ENCODE measurements at places on chromosomes 11 and 22. TPM values are rescaled to one million over a fixed set of nuclear protein-coding genes. Genes with fewer than 3 reads are reported as not detected.

GRCh38 chr11:100684101-100685065 lies 2.7 kb upstream of the ARHGAP42 start:
- no peak for DNase-seq

DNA sequence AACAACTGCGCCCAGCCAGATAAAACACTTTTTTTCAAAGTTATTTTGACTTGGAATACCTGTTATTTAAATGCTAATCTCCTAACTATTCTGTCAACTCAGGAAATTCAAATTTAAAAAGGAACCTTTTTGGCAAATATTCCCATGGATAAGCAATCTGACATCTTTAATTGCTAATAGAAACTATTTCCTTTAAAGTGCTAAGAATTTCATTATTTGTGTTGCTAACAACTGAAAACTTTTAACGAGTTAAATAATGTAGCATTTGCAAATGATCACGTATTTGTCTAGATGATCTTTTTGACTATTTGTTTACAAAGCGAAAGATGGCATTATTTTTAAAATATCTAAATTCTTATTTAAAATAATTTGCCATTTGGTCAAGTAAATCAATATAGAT lies 28.8 kb downstream of the CSTF3 start:
- DNase-seq: no peak

GRCh38 chr11:95239871-95240649 lies 9.1 kb upstream of the SESN3 start:
- DNase-seq: no peak

DNA sequence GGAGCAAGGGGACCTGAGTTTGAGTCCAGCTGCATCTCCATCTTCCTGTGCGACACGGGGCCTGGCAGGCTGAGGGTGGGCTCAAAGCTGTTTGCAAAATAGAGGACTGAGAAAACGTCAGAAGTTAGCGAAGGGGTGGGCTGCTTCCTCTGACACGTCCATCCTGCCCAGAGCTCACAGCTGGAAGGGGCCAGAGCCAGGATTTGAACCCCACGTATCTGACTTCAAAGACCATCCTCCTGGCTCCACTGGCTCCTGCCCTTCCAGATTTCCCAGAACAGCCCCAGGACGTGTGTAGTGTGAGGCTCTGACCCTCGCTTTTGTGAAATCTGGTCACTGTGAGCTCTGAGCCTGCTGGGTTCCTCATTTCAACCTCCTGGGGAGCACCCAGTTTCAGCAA lies 56.3 kb downstream of the CD82 start:
- no peak for DNase-seq

- no peak for DNase-seq
These were observed 234.5 kb downstream of the CEP164 start for GRCh38 chr11:117562136-117562535.

GRCh38 chr22:18145676-18146388 lies 4.1 kb upstream of the USP18 start:
- DNase-seq: no peak

GRCh38 chr11:130157840-130158239 lies 1.7 kb upstream of the ST14 start:
- no peak for DNase-seq

DNA sequence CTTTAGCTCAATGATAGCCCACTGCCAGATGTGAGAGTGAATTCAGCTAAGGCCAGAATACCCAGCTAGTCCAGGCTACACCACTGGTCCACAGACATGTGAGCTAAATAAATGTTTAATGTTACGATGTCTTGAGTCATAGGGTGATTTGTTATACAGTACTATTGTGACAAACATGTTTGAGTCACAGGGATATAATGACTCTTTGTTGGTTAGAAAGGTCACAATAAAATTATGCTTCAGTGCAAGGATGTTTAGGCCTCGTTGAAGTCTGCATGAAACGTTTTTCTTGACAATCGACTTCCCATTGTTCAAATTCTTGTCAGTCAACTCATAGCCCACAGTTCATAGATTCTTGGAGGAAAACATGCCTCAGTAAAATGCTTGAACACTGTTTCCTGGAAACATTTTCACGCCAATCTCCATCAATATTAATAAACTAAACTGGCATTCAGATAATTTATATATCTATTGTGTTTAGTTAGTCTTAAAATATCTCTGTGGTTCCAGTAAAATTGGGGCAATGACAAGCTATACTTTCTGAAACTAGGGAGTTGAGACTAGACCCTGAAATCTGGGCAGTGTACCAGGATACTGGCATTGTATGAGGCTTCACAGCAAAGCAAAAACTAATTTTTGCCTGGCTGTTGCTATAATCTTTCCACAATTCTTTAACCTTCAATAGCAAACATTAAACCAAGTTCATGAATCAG lies 650.8 kb upstream of the KIRREL3 start:
- no peak for DNase-seq

- no peak for DNase-seq
These were observed 28.9 kb upstream of the ISX start for GRCh38 chr22:35037089-35037488.

- DNase-seq: no peak
These were observed 6.4 kb downstream of the HIPK3 start for GRCh38 chr11:33263549-33263948.

GRCh38 chr11:119634301-119634700 lies 94.7 kb downstream of the NECTIN1 start:
- DNase-seq: no peak

- peak; percentile 69 for DNase-seq
These were observed 340.7 kb downstream of the LARGE1 start for GRCh38 chr22:33579448-33580093.

- no peak for DNase-seq
These were observed 422 bp upstream of the LGR4 start for GRCh38 chr11:27473017-27473406.

DNA sequence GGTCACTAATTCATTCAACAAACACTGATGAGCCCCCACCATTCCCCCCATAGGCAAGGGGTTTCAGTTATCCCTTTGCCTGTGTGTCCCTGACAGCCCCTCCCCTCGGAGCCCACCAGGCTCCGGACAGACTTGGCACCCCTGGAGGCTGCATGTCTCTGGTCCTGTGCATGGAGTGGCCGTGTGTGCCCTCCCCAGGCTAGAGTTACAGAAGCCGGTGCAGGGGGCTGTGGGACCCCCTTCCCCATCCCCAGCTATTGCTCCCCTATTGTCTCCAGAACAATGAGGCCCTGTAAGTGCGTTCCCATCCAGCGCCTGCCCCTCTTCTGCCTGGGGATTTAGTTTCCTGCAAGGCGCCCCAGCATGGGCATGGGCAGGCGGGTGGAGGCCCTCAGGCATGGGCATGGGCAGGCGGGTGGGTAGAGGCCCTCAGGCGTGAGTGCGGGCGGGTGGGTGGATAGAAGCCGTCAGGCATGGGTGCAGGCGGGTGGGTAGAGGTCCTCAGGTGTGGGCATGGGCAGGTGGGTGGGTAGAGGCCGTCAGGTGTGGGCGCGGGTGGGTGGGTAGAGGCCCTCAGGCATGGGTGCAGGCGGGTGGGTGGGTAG lies 1.5 kb downstream of the MUC2 start:
- no peak for DNase-seq

DNA sequence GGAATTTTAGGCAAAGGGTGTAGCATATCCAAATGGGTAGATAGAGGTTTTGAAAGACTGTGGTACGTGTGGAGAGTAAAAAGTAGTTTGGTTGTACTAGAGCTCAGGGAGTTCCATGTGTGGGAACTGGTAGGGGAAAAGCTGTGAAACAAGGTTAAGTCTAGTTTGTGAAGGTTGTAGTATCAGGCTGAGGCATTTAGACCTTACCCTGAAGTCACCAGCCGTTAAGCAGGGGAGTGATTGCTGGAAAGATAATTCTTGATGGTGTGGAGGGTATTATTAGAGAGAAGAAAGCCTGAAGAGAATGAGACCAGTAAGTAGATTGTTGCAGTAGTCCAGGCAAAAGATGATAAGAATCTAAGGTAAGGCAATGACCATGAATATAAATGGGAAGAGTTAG lies 68.0 kb downstream of the RNF169 start:
- DNase-seq: no peak

DNA sequence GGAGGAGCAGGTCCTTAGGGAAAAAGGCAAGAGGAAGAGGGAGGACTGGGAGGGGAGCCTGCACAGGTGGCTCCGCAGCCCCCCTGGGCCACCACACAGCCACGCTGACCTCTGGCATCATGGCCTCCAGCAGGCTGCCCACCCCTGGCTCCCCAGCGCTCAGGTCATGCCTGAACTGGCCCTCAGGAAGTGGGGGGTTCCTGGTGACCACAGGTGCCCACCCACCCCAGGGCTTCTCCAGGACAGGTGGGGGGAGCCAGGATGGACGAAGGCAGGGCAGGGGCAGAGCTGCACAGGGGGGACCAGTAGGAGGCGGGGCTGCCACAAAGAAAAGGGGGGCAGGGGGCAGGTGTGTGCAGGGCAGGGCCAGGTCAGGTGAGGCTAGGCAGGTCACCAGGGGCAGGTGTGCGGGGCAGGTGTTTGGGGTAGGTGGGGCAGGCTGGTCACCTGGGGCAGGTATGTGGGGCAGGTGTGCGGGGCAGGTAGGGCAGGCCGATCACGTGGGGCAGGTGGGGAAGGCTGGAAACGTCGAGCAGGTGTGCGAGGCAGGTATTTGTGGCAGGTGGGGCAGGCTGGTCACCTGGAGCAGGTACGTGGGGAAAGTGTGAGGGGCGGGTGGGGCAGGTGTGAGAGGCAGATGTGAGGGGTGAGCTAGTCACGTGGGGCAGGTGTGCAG lies 997 bp downstream of the DEAF1 start:
- DNase-seq: peak; percentile 69

DNA sequence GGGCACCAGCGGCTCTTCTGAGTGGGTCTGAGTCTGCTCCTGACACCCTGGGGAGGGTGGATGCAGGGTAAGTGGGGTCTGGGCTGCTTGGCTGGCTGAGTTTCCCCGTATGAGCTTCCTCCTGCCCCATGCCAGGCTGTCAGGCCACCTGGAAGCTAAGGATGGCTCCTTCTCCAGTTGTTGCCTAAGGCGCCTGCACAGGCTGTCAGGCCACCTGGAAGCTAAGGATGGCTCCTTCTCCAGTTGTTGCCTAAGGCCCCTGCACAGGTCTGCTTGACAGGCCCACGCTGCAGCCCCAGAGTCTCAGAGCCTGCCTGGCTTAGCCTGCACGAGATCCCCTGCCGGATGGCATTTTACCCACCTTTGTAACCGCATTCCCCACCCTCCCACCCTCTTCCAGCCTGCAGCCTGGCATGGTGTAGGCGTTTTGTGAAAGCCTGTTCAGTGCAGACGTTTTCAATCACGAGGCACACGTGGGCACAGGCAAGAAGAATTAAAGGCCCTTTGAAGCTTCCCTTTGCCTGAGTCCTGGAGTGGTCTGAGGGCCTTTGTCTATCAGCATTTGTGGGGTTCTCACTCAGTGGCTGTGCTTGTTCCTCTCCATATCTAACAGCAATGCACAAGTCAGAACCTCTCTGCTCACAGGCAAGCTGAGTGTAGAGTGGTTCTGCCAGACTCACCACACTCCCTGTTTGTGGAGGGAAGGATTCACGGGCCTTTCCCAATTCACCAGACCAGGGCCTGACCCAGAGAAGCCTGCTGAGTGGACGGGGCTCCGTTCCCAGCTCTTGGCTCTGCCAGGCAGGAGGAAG lies 40.2 kb upstream of the B3GAT1 start:
- no peak for DNase-seq

DNA sequence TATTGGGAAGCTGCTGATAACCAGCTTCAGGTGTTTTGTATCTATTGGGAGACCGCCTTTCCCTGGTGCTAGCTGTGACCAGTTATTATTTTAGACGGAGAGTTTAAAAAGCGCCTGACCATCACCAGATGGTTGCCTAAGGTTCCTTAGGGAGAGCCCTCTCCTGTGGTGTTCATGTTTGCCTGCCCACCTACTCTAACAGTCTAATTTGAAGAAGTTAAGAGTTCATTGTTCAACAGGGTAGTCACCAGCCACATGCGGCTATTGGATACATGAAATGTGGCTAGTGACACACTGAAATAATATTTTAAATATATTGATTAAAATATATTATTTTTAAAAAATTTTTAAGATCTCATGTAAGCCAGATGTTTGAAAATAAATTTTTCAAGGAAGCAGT lies 71.3 kb upstream of the SLN start:
- no peak for DNase-seq

DNA sequence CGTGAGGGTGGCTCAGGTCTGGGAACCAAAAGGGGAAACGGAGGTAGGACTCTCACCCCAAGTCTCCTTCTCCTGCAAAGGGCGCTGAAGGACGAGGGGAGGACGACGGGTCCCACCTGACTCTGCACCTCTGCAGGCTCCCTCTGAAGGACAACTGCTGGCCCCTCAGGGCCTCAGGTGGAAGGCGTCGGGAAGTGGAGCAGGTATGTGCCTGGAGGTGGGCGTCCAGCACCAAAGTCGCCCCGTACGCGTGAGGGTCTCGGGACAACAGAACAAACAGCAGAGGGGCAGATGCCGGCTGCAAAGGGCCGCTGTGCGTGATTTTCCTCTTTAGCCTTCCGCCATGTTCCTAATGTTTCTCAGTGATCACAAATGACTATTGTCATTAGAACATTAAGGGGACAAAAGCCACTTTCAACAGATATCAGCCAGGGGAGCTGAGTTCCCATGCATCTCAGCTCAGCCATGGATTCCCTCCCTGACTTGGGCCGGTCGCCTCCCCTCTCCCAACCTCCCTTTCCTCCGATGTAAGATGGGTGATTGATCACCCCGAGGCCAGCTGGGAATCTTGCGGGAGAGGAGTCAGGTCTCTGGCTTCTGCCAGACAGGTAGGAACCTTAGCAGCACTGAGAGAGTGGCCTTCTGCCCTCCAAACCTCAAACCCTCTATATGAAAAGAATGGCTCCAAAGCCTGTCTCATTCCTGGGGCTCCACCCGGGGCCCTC lies 836 bp downstream of the SLC16A8 start:
- DNase-seq: no peak

OR6A2 gene
- 1.3 TPM for total RNA-seq

LDHAL6A gene
- not detected for total RNA-seq

ALG12 gene
- total RNA-seq: 24.4 TPM

PPP1R14B gene
- total RNA-seq: 62.8 TPM

OR10G7 gene
- total RNA-seq: not detected

CLNS1A gene
- 53.7 TPM for total RNA-seq

SELENOH gene
- total RNA-seq: 78.2 TPM

OLFML1 gene
- total RNA-seq: 4.8 TPM

OR52H1 gene
- total RNA-seq: 0.79 TPM

OR52A1 gene
- total RNA-seq: not detected

FAM83F gene
- 36.3 TPM for total RNA-seq

HPX gene
- 4.6 TPM for total RNA-seq

Data from transverse colon (tissue), 4 donors.